ENCODE measurements at places on chromosomes 1 and 21. TPM values are rescaled to one million over a fixed set of nuclear protein-coding genes. Genes with fewer than 3 reads are reported as not detected.
A peak's percentile ranks its signal among the peaks of the same experiment; 100 is the strongest.

GRCh38 chr21:15028186-15028585 lies 36.6 kb downstream of the NRIP1 start:
- no peak for DNase-seq

DNA sequence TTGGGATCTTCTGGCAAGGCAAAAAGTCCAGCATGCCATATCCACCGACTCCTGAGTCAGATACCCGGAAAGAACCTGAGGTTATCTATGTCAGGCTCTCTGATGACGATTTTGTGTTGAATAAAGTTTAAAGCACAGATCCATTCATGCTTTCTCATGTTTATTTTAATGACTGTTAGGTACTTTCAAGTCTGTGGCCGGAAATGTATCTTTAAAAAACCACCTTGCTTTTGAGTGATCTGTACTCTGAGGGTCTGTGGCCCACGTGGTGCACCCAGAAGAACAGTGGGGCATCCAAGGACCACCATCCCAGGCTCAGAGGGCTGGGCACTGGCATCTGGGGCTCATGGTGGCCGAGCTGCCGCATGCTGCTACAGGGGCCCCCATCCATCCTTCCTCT lies 30.1 kb upstream of the VASH2 start:
- no peak for DNase-seq

DNA sequence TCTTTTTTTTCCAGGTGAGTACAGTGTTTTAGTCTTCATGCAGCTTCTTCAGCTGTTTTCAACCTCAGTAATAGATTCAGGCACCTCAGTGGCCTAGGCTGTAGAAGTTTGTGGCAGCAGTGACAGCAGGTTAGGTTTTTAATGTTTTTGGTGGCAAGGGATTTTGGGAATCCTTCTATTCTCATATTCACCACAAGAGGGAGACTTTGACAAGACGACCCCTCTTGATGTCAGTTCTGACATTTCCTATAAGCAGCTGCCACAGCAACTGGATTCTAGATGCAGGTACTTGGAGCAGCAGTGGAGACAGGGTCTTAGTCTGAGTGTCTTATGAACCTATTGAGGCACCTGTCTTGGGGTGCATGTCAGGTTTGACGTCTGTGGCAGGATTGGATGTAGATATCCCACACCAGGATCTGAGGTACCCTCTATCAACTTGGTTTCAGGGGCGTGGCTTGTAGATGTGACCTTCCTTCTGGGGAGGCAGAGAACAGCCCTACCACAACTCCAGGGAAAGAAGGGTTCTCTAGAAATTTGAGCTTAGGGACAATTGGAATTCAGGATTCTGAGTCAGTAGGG lies 1104.2 kb upstream of the TMPRSS15 start:
- DNase-seq, result no peak

- DNase-seq, result peak; percentile 75
Measured at GRCh38 chr1:154837034-154837671, 32.9 kb downstream of the KCNN3 start.

DNA sequence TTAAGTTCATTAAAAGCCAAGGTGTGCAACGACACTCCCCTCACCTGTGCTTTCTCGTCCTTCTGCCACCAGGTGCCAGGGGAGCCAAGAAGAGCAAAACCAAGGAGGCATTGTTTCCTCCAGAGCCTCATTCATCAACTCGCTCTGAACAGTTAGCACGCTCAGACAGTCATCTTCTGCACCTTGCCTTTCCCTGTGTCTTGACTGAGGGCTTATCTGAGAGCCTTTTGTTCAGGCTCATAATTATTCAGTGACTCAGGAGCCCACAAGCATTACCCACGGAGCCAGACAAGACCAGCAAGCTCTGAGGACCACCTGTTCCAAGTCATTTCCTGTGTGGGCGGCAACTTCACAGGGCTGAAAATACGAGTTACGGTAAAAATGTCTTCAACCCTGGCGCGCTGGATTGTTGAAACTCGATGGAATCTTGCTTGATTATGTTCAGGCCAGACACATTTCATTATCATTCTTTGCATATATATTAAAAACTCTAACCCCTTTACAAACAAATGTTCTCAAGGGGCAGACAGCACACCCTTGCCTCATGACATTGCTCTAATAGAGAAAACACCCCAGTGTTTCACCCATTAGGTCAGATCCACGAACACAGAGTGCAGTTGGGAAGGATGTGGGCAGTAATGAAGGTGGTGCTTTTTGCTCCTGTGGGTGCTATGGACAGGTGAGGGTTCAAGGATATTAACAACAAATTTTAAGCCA lies 89.7 kb upstream of the RUNX1 start:
- DNase-seq, result no peak

DNA sequence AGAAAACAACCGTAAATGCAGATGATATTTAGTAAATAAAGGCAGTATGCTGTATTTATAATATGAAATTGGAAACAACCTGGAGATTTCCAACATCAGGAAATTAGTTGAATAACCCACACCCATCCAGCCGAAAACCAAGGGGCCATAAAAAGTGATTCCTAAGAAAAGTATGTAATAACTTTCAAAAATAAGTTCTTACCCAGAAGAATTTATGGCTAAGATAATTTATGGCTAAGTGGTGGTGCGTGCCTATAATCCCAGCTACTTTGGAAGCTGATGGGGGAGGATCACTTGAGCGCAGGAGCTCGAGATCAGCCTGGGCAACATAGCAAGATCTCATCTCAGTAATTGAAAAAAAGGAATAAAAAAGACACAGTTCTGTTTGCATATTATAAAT lies 43.2 kb downstream of the TMCO4 start:
- DNase-seq, result no peak

DNA sequence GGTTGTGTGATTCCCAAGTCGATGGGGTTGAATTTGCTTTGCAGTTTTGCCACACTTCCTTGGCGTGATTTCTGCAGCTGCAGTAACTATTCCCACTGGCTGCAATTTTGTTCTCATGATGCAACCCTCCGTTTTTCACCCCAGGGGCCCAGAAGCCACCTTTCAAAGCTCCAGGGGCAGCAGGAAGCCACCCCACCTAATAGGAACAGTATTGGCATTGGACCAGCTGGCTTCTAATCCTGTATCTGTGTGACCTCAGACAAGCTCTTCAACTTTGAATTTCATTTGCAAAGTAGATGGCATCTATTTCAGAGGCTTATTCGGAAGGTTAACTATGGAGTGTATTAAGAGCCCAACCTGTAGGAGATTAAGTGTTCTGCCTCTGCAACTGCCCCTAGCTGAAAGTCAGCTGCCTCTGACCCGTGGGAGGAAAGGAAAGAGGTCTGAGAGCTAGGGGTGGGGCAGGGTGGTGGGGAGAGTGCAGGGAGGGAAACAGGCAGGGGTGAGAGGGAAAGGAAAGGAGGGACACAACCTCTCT lies 12.6 kb downstream of the C1orf115 start:
- no peak for DNase-seq

DNA sequence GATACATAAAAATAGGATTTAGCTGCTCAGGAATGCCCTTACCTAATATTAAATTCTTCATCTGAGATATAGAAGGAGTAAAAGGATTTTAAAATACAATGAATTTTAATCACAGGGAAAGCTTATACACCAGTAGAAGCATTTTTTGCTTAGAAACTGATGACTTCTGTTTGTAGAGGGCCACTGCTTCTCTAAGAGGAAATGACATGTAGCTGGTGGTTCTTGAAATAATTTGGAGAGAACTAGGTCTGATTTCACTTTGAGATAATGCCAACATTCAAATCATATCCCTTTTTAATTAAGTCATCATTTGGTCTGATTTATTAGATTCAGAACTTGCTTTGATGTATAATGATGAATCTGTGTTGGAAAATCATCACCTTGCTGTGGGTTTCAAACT lies 166.6 kb upstream of the SGIP1 start:
- DNase-seq, result no peak

DNA sequence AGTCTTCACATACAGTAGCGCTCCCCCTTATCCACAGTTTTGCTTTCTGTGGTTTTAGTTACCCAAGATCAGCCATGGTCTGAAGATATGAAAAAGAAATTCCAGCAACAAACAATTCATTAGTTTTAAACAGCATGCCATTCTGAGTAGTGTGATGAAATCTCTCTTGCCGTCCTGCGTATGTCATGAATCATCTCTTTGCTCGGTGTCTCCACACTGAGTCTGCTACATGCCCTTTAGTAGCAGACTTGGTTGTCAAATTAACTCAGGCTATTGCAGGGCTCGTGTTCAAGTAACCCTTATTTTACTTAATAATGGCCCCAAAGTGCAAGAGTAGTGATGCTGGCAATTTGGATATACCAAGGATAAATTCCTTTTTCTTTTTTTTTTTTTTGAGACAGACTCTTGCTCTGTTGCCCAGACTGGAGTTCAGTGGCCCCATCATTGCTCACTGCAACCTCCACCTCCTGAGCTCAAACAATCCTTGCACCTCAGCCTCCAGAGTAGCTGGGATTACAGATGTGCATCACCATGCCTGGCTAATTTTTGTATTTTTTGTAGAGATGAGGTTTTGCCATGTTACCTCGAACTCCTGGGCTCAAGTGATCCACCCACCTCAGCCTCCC lies 22.6 kb downstream of the PHACTR4 start:
- no peak for DNase-seq

DNA sequence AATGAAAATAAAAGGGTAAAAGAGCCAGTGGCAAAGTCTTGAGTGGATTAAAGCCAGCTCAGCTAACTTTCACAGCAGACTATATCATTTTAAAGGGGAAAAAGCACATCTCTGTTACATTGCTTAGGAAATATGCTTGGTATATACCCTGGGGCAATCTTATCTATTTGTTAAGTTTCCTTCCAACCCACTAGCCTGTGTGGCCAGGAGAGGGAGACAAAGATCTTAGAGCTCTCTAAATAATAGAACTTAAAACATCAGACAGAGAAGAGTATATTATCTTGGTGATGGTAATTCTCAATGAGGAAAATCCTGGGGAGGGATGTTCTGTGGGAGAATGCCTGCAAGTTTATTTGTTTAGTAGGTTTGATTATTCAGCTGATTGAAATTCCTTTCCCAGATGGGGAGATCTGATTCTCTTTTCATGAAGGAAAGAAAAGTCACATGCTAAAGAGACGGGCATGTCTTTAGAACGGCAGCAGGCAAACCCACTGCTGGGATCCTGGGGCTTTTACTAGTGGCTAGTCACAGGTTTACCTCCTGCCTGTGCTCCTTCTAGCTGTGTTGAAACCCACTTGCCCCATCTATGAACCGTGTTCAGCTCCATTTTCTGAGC lies 3.6 kb downstream of the KCNE2 start:
- no peak for DNase-seq

GRCh38 chr1:217590598-217590997 lies 40.3 kb downstream of the GPATCH2 start:
- DNase-seq, result no peak

- DNase-seq, result no peak
Measured at GRCh38 chr1:111483166-111483565, 9.4 kb downstream of the C1orf162 start.

DNA sequence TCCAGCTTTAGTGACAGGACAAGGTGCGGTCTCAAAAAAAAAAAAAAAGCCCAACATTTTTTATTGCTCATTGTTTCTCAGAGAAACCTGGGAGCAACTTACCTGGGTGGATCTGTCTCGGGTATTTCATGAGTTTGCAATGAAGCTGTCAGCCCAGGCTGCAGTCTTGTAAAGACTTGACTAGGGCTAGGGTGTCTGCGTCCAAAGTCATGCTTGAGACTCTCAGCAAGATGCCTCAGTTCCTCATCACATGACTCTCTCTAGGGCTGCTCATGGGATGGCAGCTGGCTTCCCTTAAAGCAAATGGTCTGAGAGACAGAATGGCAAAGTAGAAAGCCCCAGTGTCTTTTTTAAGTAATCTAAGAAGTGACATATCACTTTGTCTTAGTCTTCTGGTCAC lies 8.1 kb downstream of the GABPA start:
- no peak for DNase-seq

GRCh38 chr1:204350857-204351573 lies 8.7 kb downstream of the PLEKHA6 start:
- peak; percentile 88 for DNase-seq

DNA sequence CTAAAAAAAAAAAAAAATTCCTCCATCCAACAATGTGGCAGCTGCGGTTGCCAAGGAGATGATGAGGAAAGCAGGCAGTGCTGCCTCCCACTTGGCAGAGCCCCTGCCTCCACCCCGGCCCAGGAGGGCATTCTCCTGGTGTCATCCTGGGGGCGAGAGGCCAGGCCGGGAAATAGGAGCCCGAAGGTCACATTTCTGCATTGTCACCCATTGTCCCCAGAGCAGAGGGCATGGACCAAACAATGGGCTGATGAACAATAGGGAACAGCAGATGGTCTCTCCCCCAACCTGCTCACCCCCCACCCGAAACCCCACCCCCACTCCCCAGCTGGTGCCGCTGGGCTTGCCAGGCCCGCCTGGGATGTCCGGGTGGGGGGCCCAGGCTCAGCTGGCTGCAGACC lies 37.3 kb downstream of the CAMK2N1 start:
- no peak for DNase-seq

DNA sequence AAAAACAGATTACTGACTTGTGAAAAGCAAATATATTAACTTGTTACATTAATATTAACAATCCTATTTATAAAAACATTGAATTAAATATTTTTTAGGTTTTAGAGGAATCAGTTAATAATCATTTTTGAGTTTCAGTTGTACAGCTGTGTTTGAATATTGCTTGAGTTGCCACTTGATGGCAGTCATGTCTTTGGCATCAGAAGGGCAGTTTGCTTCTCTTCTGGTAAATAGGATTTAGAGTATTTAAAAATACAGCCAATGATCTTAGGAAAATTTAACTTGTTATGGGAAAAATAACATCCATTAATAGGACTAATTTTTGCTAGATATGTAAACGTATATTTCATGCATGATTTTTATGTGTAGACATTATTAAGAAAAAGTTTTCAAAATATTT lies 234.1 kb downstream of the NCAM2 start:
- DNase-seq, result no peak

DNA sequence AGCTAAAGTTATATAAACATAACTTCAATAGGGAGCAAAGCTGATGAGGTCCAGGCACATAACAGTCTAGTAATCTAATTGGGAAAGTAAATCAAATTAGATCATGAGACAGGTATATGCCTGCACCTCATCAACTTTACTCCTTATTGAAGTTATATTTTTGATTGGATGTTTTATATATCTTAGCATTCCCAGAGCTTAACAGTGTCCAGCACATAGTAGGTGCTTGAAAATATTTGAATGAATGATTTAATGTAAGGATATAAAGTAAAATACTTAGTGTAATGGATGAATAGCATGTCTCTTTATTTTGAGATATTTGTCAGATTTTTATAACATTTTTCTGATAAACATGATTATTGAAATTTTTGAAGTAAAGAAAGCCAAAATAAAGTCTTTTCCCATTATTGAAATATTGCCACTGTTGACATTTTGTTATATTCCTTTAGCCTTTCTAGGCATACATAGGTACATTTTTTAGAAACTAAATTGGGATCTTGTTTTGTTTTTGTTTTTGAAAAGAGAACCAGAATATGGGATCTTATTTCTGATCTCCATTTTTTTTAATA lies 2.8 kb downstream of the CDC7 start:
- DNase-seq, result no peak

Gene PROK1
- total RNA-seq, result not detected

Gene SEMA6C
- 55.1 TPM for total RNA-seq

Gene OR2T35
- not detected for total RNA-seq

Gene DMRTA2
- total RNA-seq, result not detected

Gene BEST4
- 0.12 TPM for total RNA-seq

Gene ILDR2
- total RNA-seq, result 1.6 TPM

Gene KRTAP24-1
- not detected for total RNA-seq

Gene MAN1A2
- total RNA-seq, result 24.0 TPM

Gene DAP3
- 123 TPM for total RNA-seq

Gene SFT2D2
- total RNA-seq, result 13.4 TPM

Gene TTC4
- total RNA-seq, result 13.2 TPM

Data from left ventricle myocardium superior (tissue), 1 donor.